Fibroblast of mammary gland (primary cell): ENCODE measurements at places on chromosomes 3 and 15.

DNA sequence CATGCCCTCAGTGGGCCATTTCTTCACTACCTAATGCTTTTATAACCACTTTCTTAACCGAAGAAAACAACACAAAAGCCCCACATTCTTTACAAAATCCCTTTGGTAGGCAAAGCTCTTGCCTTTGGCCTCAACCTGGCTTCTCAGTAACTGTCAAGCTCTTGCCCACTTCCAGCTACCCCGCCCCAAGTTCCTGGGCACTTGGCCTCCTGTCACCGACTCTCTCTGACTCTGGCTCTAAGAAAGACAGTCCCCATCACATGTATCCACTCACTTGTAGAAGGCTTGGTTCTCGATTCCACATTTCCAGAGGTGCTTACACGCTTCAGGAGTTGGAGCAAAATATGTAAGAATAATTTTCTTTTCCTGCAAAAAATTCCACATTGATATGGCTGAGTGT, 61.1 kb downstream of the WDR76 start:
- no peak for DNase-seq

DNA sequence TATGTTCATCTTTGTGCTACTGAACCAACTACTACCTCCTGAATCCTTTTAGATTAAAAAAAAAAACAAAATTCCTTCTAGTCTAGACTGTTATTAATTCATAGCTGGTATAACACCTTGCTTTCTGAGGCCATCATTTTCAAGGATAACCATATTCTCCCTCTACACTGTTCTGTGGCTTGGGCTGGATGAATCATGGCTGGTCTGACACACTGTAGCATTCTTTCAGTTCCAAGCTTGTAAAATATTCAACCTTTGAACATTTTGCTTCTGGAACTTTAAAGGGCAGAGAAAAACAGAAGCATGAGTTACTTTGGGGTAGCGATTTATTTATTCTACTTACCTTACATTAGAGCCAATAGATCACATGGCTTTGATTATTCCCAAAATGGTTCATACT, 7.6 kb downstream of the HSPBAP1 start:
- DNase-seq = peak; percentile 62

- DNase-seq = peak; percentile 44
Measured at GRCh38 chr15:48667701-48668100, 22.2 kb upstream of the FBN1 start.

- DNase-seq = no peak
Measured at GRCh38 chr3:18426597-18427193, 1.6 kb upstream of the SATB1 start.

DNA sequence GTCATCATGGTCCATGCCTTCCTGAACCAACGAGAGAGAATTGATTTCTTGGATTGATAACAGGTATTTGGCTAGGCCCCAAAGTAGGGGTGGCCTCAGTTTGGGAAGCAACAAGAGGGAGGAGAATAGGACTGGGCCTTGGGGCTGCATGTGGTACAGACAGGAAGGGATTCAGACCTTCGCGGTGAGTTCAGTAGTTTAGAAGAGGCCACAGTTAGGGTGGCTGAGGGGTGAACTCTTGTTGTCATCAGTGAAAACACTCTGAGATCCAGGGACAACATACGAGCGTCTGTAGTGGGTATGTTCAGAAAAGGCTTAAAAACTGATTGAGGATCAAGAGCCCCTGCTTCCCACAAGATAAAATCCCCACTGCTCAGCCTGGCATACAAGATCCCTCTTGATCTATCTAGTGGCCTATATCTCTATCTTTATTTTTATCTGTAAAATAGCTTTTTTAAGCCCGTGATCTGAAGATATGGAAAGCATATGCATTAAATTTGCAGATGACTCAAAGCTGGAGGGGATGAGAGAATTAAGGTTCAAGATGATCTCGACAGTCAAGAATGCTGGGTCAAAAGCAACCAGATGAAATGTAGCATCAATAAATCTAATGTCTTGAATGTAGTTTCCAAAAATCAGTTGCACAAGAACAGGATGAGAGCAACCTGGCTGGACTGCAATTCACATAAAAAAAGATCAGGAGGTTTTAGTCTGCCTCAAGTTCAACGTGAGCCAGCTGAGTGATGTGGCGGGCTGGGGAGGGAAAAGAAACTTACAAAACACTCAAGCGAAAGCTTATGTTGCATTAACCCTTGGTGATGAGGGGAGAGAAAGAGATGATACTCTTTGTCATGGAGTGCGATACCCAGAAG, 221.1 kb upstream of the TLE3 start:
- DNase-seq = peak; percentile 98
